ENCODE measurements at places on chromosomes 7 and 10.
A peak's percentile ranks its signal among the peaks of the same experiment; 100 is the strongest.

- peak; percentile 40 for DNase-seq
Measured at GRCh38 chr10:42754155-42755027, 28.2 kb upstream of the BMS1 start.

- no peak for DNase-seq
Measured at GRCh38 chr7:22255834-22256233, 101.1 kb downstream of the RAPGEF5 start.

- peak; percentile 39 for DNase-seq
Measured at GRCh38 chr10:109933984-109934565, 10.8 kb upstream of the XPNPEP1 start.

GRCh38 chr7:147509035-147509501, 1081.5 kb upstream of the C7orf33 start:
- peak; percentile 46 for DNase-seq

GRCh38 chr10:15489431-15489830, 118.3 kb upstream of the FAM171A1 start:
- no peak for DNase-seq

- DNase-seq: no peak
Measured at GRCh38 chr10:86046845-86047460, 319.6 kb downstream of the GRID1 start.

GRCh38 chr10:31526681-31527080, 207.7 kb downstream of the ZEB1 start:
- DNase-seq: peak; percentile 26

- DNase-seq: no peak
Measured at GRCh38 chr10:121485436-121486139, 112.7 kb downstream of the FGFR2 start.

DNA sequence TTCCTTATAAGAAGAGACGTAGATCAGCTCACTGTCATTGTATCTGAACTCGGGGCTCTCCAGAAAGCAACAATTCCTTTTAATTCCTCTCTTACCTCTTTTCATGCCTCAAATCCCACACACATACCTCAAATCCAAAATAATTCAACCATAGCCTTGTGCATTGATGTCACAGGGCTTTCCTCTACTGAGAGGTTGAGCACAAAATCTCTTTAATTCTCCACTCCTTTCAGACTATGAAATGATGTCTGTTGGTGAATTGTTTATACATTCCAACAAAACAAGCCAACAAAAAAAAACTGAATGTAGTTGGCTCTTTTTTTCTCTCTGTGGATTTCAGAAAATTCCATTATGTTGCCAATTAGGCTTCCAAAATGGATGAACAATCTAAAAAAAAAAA, 53.2 kb downstream of the BPGM start:
- no peak for DNase-seq

DNA sequence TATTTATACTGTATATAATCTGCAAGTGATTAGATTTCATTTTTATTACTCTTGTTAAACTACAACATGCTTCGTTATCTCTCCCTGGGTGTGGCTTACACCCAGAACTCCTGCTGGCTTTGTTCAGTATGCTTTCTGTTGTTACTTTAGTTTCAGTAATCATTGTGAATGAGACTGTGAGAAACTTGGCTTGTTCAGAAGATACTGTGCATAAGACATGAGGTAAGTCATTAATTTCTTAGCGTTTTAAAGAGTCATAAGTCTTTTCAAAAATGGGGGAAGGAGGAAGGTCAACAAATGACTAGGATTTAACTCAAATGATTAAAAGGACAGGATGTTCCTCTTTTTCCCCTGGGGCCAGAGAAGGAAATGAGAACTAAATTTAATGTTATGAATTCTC, 11.6 kb upstream of the ADD3 start:
- DNase-seq: peak; percentile 33

DNA sequence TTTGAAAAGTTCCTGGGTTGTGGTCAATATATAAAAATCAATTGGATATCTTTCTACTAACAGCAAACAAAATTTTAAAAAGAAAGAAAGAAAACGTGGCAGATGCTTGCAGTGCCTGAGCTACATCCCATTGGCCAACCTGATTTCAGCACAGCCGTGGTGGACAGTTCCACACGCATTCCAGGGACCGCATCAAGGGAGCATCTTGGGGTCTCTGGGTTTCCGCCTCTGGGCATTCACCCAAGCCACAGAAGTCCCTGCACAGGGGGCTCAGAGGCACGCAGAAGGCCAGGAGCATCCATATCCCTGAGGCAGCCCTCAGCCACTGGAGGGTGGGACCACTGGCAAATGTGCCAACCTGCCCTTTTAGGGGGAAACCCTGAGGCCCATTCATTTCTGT, 254.5 kb upstream of the RNF32 start:
- DNase-seq: no peak

DNA sequence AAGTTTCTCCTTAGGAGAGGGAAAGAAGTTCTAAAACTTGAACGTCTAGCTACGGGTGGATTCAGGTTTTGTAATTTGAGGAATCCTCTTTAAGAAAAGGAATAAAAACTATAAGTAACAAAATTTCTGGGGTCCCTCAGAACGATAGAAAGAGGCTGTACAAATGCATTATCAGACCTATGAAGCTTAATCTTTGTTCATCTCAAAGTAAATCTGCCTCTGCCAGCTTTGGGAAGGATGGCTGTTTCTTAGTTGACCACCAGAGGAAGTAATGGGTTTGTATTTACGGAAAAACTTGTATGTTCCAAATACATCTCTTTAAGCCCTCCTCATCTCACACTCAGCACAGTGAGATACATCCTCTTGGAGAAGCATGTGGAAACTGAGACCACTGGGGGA, 864 bp downstream of the PSTK start:
- DNase-seq: peak; percentile 79

DNA sequence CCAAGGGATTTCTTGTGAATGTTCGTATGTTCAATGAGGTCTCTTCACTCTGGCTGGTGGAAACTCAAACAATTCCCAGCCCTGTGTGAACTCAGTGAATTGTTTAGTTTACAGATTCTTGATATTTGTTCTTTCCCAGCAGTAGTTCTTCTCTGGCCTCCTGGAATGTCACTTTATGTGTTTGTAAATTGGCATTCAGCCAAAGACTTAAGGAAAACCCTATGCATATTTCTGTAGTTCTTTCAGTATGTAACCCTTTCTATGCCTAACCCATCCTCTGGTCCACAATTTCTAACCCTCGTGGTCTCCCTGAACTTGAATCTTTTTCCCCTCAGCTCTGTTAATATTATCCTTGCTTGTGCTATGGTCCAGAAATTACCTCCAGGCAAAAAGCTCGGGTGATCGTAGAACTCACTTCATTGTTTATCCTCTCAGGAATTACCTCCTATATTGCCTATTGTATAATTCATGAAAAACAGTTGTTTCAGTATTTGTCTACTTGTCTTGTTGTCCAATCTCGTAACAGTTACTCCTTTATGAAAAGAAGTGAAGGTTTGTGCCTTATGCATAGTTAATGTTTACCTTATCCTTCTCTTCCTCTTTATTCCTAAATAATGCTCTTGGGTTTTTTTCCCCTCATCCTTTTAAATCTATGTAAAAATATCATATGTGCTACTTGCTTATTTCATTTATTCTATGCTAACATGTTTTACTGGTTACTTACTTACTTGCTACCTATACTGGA, 23.7 kb upstream of the AGR3 start:
- DNase-seq: peak; percentile 4

DNA sequence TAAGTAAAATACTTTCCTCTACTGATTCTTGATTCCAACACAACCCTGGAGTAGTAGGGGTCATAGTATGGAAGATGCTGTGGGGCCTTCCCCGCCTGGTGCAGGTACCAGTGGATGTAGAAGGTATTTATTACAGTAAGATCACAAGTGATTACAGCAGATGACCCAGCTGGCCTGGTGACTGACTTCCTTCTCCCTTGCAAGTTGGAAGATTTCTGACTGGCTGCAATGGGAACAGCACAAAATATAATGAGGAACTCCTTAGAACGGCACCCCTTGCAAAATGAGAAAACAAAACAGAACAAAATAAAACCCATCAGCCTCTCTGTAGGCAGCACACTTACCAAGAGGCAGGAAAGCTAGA, 61.7 kb upstream of the TARP start:
- DNase-seq: no peak

DNA sequence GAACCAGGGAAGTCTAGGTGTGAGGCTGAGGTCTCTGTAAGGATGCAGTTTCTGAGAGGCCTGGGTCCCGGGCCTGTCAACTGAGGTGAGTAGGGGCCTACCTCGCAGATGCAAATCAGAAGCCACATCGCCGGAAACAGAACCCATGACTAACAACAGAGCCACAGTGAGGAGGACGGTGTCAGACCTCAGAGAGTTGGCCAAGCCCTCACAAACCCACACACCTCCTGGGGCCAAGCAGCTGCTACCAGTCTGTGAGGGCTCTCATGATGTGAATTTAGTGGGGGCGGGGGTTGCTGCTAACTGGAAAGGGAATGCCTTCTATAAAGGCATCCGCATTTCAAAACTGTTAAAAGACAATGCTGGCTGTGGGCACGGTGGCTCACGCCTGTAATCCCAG, 103.0 kb downstream of the COBL start:
- DNase-seq: no peak

- no peak for DNase-seq
Measured at GRCh38 chr10:9603972-9604371, 1413.7 kb upstream of the CELF2 start.

DNA sequence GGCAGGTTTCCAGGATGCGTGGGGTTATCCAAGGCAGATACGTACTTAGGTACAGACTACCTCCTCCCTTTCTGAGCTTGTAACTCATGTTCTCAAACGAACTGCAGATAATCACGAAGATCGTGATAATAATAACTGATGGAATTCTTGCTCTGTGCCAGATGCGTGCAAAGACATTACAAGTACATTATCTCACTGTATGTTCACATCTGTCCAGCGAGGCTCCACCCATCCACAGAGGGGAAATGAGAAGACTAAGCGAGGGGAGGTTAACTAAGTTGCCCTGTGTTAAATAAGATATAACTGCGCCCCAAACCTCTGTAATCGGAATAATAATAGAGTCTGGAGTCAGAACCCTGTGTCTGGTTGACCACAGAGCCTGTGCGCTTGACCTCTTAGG, 1.9 kb downstream of the GALNT17 start:
- no peak for DNase-seq

DNA sequence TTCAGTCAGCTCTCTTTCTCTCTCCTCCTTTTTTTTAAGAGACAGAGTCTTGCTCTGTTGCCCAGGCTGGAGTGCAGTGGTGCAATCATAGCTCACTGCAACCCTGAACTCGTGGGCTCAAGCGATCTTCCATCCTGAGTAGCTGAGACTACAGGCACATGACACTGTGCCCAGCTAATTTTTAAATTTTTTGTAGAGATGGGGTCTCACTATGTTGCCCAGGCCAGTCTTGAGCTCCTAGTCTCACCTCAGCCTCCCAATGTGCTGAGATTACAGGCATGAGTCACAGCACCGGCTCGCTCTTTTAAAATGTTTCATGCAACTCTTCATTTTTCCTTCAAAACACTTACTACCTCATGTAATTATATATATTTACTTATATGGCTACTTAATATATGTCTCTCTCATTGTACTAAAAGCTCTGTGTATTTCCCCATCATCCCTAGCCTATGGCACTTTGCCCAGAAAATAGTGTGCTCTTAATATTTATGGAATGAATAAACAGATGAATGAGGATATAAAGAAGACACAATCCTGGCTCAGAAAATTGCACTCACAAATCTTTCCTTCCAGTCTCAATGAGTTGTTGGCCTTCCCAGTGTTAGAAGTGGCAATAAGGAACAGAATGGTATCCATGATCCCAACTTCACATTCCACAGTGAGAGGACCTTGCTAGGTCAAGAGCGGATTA, 33.9 kb downstream of the EBLN1 start:
- DNase-seq: peak; percentile 6

DNA sequence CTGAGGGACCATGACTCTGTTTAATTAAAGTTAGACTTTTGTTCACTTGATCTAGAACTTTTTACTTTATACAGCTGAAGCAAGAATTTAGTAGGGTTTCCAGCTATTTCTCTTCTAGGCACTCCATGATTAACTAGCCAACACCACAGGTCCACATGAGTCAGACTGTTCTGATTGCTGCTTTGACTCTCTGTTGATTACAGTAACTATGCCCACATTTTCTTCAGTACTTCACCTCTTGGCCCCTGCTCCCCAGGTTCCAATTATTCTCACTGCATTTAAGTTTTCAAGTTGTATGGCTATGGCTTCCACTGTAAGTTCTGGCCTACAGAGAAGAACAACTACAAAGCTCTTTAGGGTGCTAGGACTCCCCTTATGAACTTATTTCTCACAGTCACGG, 737.2 kb upstream of the IGFBP3 start:
- DNase-seq: peak; percentile 3

DNA sequence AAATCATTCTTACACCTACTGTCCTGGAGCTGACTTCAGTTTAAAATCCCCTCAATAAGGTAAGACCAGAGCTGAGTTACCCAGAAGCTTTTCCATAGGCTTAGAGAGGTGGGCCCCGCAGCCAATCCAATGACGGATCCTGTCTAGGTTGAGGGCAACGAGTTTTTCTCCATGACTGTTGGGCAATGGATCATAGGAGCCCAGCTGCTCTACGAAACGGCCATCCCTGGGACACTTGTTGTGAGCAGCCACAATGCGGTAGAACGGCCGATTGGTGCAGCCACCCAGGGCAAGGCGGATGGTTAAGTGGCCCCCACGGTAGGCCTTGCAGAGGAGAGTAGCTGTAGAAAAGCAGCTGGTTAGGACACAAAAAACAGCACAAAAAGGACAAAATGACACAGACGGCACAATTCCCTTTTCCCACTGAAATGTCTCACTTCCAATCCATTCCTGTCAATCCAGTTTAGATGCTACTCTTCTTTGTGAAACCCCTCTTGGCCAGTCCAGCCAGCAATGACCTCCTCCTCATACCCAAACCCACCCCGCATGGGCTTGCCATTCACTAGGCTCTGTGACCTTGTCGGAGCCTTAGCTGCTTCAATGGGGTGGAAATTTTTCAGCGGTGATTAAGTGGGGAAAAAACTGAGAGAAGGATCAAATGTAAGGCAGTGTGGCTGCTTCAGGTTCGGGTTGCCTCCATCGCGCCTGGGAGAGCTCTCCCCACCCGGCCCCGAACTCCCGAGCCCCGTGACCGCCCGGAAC, 580 bp downstream of the MRPS16 start:
- DNase-seq: peak; percentile 95

DNA sequence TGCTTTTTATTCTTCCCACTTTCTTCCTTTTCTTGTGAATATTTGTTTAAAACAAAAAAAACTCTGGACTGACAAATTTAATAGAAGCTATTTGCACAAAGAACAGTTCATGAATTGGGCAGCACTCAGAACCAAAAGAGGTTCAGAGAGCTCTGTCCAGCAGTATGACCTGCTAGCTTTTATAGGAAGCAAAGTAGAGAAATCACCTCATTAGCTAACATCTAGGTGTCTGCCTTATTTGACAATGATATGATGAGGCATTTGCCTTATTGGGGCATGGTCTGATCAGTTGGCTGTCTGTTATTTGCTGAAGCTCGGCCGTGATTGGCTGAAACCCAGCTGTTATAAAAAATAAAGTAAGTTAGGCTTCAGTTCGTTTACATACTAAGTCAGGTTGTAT, 819 bp upstream of the TRIM4 start:
- peak; percentile 29 for DNase-seq

GRCh38 chr10:28631896-28632583, 45.3 kb upstream of the BAMBI start:
- DNase-seq: peak; percentile 31

Data from GM23248 (cell line).